Cerebellum (tissue), 4 donors: ENCODE measurements at places on chromosomes 4 and X.
A peak's percentile ranks its signal among the peaks of the same experiment; 100 is the strongest.

DNA sequence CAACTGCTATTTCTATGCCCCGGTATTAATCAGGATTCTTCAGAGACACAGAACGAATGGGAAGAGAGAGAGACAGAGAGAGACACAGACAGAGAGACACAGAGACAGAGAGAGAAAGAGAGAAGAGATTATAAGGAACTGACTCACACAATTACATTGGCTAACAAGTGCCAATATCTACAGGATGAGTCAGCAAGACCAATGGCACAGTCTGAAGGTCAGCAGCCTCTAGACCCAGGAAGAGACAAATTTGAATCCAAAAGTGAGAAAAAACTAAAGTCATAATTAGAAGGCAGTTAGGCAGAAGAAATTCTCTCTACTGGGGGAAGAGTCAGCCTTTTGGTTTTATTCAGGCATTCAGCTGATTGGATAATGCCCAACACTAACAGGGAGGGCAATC lies 187.3 kb downstream of the MAB21L2 start:
- no peak for DNase-seq

DNA sequence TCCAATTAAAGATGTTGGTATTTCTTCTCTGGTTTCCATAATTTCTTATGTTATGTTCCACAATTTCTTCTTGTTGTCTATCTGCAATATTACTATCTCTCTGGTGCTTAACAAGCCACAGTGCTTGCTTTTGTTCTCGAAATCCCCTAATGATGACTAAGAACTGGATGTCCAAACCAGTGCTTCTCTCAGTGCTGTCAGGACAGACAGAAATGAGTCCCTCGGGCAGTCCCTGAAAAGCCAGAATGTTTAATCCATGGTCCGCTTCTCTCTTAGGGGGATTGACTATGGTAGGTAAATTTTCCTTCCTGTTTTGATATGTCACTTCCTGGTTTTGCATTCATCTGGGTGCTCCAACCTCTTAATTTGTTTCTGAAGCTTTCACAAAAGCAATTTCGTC lies 321.6 kb upstream of the PCDH10 start:
- no peak for DNase-seq

- no peak for DNase-seq
Observed at GRCh38 chr4:174873931-174874330, 44.2 kb upstream of the ADAM29 start.

DNA sequence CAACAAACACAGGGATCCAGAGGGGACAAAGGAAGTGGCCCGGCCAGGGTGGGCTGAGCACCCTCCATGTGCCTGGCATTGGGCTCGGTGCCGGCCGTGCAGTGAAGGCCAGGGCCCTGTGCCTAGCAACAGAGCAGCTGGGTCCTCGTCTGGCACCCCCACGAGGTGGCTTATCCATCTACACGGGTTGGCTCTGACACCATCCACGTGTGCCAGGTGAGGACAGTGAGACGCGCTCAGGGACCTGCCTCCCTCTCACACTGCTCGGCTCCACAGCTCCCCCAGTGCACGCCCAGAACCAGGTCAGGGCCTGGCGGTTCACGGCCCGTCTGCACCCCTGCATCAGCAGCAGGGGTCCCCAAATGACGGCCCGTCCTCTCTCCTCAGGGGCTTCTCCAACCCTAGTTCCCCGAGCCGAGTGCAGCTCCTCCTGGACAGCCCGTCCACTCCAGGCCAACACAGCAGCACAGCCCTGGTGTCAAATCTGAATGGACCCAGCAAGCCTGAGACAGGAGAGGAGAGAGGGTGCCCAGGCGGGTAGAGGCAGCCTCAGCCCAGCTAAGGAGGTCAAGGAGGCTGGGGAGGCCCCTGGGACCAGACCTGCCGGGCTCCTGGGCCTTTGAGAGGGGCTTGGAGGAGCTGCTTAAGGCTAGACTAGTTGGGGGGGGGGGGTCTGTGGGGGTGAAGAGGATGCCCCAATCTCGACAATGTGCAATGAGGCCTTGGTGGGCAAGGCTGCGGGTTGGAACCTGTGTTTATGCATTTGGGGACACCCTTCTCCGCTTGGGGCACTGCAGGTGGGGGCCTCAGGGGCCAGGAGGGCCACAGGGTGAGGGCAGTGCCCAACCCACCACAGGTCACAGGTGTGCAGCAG lies 113.6 kb downstream of the FAM53A start:
- DNase-seq: no peak

GRCh38 chrX:129718676-129719075 lies 20.1 kb upstream of the XPNPEP2 start:
- no peak for DNase-seq

- no peak for DNase-seq
Observed at GRCh38 chr4:188138227-188138626, 1.0 kb upstream of the TRIML1 start.

DNA sequence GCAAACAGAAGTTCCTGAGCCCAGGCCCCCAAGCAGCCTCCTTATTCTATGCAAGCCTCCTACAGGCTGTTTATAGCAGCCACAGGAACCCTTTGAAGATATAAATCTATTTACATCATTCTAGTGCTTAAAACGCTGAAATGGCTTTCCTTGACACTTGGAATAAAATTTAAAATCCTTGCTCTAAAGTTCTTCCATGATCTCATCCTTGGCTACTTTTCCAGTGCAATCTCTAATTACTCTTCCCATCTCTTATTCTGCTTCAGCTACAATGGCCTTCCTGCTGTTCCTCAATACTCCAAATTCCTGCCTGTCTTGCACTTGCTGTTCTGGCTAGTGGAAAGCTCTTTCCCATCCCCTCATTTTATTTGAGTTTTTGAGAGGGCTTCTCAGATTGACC lies 634.2 kb upstream of the NR3C2 start:
- DNase-seq: no peak

DNA sequence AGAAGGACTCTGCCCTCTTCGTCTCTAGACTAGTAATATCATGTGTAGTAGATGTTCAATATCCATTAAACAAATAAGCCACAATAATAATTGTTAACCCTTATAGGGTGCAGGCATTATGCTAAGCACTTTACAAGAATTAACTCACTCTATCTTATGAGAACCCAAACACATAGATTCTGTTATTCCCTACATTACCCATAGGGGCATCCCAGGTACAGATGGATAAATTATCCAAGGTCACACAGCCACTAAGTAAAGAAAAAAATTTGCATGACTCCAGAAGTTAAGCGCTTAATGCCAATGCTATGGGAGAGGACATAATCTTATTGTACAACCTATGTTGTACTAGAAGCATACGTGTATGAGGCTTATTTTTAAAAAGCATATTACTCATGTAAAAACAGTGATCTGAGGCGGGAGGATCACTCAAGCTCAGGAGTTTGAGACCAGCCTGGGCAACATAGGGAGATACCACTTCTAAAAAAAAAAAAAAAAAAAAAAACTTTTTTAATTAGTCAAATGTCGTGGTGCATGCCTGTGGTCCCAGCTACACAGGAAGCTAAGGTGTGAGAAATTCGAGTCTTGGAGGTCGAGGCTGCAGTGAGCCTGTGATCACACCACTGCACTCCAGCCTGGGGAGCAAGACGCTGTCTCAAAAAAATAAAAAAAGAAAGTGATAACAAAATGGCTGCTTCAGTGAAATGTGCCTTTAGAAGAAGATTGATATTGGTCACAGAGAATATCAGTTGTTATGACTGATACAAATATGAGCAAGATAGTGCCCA lies 13.6 kb downstream of the LDB2 start:
- no peak for DNase-seq

- DNase-seq: no peak
Observed at GRCh38 chr4:128323401-128323800, 35.8 kb upstream of the PGRMC2 start.

GRCh38 chr4:164706675-164707074 lies 47.3 kb upstream of the SMIM31 start:
- DNase-seq: no peak

DNA sequence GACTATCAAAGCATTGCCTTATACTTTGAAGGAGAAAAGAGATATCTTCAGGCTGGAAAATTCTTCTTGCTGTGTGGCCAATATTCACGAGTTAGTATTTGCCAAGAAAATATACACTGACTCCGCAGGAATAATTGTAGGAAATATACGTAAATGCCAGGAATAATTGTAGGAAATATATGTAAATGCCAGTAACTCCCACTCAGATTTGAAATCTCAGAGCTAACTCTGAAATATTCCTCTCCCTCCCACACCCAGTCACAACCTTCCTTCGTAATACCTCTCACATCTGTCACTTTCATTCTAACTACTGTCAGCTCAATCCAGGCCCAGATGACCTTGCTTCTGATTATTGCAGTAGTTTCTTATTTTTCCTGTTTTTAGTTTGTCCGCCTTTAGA lies 73.5 kb downstream of the WDR19 start:
- DNase-seq: no peak

- no peak for DNase-seq
Observed at GRCh38 chr4:121308328-121308663, 72.5 kb downstream of the QRFPR start.

GRCh38 chr4:176340871-176341685 lies 21.3 kb downstream of the SPCS3 start:
- DNase-seq: peak; percentile 57

- DNase-seq: no peak
Observed at GRCh38 chr4:170721812-170722373, 632.1 kb upstream of the AADAT start.

DNA sequence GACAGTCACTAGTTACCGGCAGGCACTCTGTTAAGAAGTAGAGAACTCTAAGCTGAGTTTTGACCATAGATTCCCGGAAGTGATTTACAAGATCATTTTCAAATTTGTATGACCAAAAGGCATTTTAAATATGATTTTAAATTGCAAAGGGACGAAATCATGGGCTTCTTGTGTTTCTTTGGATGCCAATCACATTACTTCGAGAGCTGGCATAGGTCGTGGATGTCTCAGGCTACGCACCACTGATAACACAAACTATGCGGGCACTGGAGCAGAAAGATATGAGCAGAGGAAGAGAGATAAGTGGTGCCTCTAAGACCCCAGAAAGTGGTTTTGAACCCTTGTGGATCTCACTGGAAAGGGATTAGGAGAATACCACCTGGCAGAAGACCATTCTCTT lies 294.2 kb upstream of the FTHL17 start:
- DNase-seq: no peak

DNA sequence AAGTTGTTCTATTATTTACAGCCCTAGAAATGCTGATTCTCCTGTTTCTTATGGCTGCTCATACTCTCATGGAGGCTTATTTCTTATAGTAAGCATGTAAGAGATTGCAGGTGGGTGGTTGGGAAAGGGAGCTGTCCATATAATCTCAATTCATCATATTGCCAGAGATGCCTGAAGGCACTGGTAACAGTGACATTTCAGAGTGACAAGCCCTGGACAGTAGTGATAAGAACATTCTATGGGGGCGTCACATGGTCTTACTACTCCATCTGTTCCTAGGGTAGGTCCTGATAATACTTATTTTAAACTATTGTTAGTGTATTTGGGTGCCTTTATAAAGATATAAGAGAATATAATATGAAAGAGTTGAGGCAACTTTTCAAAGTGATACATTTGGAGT lies 171.5 kb downstream of the CFAP299 start:
- DNase-seq: no peak

DNA sequence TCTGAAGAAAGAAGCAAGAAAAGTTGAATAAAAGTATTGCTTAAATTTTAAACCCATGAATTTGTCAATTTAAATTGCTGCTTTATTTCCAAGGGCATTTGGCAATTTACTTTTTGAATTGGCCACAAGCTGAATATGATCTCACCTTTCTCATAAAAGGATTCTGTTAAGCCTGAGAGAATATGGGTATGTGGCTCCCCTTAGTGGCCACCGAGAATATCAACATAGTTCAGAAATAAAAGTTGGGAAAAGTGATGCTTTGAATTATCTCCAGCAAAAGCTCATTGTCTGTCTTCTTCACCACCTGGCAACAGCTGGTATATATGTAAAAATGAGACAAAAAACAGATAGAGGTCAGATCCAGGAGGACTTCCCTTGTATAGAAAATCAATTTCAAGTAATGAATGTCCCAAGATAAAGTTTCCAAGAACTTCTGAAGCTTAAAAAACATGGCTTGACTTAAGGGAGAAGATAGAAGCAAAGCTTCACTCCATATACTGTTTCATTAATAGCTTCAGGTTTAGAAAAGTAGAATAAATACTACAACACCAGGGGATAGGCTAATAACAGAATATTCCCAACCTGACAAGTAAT lies 290.7 kb upstream of the FAM241A start:
- no peak for DNase-seq

- no peak for DNase-seq
Observed at GRCh38 chr4:189129044-189129694, 811.5 kb upstream of the FRG1 start.

DNA sequence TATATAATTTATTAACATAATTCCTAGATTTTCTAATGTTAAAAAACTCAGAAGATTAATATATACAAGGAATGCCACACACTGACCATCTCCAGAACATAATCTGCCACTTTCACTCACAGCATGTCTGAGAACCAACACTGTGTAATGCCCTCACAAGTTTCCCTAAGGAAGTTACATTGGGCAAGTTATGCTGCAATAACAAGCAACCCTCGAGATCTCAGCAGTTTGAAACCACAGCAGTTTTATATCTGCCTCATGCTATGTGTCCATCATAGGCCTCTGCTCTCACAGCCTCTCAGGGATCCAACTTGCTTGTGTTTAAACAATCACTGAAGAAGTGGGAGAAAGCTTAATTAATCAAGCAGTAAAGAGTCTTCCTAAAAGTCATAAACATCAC lies 250.0 kb upstream of the SLC7A11 start:
- no peak for DNase-seq

- DNase-seq: no peak
Observed at GRCh38 chr4:86759298-86759697, 89.9 kb downstream of the SLC10A6 start.
